Vagina (tissue), 2 donors: ENCODE measurements at places on chromosomes 13 and 19. TPM values are rescaled to one million over a fixed set of nuclear protein-coding genes. Genes with fewer than 3 reads are reported as not detected.

- DNase-seq, result no peak
These were observed 22.4 kb upstream of the RGCC start for GRCh38 chr13:41434831-41435520.

GRCh38 chr13:58399263-58399662, 767.7 kb downstream of the PCDH17 start:
- DNase-seq, result no peak

GRCh38 chr13:104962411-104962810, 1573.1 kb downstream of the EFNB2 start:
- no peak for DNase-seq

- DNase-seq, result no peak
These were observed 9.4 kb downstream of the ZSCAN18 start for GRCh38 chr19:58088521-58089052.

- DNase-seq, result no peak
These were observed 3.9 kb upstream of the PRX start for GRCh38 chr19:40416918-40417642.

- no peak for DNase-seq
These were observed 24.8 kb upstream of the IGFL4 start for GRCh38 chr19:46065486-46066071.

DNA sequence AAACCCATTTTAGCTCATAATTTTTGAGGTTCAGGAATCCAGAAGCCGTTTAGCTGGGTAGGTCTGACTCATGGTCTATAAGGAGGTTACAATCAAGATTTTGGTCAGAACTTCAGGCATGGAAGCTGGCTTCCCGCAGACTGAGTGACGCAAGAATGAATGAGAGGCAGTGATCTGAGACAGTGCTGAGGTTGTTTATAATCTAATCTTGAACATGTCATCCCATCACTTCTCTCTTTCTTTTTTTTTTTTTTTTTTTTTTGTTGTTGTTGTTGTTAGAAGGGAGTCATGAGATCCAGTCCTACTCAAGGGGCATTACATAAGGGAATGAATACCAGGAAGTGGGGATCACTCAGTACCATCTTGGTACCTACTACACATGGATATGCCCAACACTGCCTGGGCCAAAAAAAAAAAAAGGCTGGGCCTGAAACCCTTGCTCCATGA, 217.4 kb downstream of the DLEU7 start:
- DNase-seq, result no peak

GRCh38 chr13:40346592-40346991, 319.8 kb downstream of the FOXO1 start:
- DNase-seq, result peak; percentile 34

- no peak for DNase-seq
These were observed 878 bp upstream of the ADAMTSL5 start for GRCh38 chr19:1513499-1514294.

DNA sequence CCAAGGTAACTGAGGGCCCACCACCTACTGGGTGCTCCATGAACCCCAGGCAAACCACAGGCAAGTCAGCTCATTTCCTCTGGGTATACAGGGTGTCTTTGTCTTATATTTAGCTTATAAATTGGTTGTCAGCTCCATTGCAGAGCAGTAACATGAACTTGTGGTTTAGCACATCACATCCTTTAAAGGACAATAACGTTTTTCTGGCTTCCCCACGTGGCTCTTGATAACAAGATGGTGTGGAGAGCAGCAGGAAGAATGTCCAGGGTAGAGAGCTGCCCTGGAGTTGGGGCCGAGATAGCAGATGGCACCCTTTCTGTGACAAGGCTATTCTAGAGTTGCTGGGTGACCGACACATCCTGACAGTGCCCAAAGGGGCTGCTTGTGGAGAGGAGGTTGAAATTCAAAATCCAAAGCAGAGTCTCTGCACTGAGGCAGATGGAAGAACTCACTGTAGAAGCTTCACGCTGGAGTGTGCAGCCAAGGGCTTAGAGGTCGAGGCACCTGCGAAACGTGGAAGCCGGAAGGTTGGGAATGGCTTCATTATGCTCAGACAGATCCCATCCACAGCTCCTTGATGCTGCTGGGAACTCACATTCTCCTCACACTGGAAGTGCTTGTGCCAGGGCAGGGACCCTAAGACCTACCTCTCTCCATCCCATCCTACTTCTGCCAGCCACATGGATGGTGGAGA, 133.0 kb upstream of the FRY start:
- no peak for DNase-seq

GRCh38 chr13:42331009-42331408, 59.1 kb downstream of the AKAP11 start:
- no peak for DNase-seq

- DNase-seq, result no peak
These were observed 38.2 kb upstream of the FLT1 start for GRCh38 chr13:28533125-28533436.

DNA sequence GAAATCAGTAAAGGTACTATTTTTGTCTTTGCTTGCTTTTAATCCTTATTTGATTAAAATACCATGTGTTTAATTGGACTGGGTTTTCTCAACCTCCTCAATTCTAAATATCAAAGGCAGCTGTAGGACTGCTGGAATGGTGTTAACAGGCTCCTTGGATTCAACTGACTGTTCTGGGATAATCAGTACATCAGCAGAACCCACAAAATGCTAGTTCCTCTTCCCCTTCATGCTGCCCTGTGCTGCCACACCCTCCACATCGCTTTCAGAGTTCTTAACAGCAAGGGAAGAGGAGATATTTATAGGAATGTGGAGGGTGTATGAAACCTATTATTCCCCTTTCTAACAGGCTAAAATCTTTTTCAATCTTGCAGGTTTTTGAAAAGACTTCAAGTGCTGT, 82.4 kb downstream of the KCTD12 start:
- no peak for DNase-seq

GRCh38 chr13:87614276-87614675, 56.9 kb upstream of the SLITRK5 start:
- DNase-seq, result no peak

GRCh38 chr19:28153123-28153522, 1059.8 kb downstream of the UQCRFS1 start:
- DNase-seq, result no peak

GRCh38 chr19:4284176-4284958, 5.3 kb downstream of the SHD start:
- DNase-seq, result no peak

GRCh38 chr13:24254146-24254841, 55.1 kb upstream of the C1QTNF9 start:
- DNase-seq, result no peak

GRCh38 chr19:3151563-3152418, 16.0 kb downstream of the GNA15 start:
- no peak for DNase-seq

GRCh38 chr13:51781246-51782022, 22.5 kb downstream of the DHRS12 start:
- DNase-seq, result no peak

DNA sequence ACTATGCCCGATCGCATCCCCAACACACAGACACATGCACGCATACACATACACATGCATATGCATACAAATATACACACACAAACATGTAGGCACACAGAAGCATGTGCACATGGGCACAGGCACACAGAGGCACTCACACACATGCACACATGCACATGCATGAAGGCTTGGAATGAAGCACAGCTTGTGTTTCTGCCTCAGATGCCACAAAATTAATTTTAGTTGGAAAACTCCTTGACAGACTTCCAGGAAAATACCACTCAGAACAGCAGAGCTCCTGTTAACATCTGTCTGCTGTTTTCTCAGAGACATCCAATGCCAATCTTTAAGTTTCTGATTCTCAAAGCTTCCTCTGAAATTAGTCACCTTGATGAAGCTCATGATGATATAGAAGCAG, 532.7 kb downstream of the RFC3 start:
- no peak for DNase-seq

DNA sequence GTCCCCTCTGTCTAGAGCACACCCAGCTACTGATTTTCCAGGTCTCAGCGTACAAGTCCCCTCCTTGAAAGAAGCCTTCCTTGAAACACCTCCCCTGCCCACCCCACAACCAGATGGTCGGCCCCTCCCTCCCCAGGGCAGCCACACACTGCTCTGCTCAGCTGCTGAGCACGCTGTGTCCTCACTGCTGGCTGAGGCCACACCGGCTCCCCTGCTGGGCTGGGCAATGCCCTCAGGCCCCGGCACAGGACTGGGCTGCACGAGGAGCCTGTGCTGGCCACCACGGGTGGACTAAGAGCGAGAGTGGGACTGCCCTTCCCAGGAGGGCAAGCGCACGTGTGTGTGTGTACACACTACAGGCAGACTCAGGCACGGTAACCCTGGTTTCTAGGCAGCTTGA, 11.8 kb upstream of the RSPH6A start:
- DNase-seq, result no peak

DNA sequence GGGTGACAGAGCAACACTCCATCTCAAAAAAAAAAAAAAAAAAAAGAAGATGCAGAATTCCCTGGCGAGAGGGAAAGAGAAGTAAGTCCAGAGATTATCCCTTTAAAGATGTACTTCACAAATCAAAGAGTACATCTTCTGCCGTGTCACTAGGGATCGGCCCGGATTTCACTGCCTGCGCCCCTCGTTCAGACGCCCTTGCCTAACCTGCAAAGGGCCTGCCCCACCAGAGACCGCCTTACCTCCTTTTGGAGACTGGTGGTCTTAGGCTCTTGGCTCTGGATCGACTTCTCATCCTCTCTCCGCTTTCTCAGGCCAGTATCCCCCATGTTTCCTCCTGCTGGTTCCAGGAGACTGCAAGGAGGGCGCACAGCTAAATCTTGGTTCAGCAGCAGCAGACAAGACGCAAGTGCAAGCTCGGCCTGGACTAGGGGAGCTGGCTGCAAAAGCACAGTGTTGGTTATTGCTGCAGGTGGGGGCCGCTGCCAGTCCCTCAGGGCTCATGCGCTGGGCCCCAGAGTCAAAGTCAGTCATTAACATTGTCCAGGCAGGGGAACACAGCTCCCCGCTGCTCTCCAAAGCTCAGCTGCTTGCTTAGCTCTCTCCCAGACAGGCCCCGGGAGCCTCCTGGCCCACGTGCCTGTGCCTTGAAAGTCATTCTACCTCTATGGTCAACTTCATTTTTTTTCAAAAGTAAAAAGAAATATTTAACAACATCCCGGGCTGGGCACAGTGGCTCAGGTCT, 1.2 kb downstream of the SLC7A9 start:
- no peak for DNase-seq

- no peak for DNase-seq
These were observed 31.6 kb upstream of the METTL21C start for GRCh38 chr13:102726430-102726829.

- no peak for DNase-seq
These were observed 141.7 kb downstream of the URI1 start for GRCh38 chr19:30083701-30084156.

GRCh38 chr13:37216331-37216730, 110.9 kb upstream of the CSNK1A1L start:
- no peak for DNase-seq

DNA sequence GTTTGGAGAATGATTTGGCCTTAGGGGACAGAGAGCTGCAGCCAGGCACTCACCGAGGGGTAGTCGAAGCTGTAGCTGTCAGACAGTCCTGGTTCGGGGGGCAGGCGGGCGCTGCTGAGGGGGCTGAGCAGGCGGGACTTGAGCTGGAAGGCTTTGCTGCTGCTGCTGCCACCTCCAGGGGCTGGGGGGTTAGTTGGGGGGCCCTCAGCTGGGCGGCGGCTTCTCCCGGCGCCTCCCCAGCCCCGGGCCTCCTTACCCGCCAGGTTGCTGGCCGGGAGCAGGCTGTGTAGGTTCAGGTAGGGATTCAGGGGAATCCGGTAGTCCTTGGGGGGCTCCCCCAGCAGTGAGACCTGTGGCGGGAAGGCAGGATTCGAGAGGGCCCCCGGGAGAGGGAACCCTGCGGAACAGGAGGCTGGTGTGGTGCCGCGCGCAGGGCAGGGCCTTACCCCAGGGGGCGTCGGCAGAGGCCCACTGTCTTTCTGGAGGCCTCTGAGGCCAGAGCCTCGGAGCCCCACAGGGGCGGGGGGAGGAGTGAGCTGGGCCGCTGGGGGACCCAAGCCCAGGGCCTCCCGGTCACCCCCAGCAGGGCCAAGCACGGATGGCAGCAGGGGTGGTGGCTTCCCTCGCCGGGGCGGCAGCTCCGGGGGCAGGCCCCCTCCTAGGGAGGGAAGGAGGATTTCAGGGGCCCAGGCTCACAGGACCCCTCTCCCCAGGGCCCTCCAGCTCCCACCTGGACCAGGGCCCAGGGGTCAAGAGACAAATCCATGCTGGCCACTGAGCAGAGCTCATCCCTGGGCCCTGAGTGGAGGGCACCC, 5.0 kb upstream of the FDX2 start:
- no peak for DNase-seq

DNA sequence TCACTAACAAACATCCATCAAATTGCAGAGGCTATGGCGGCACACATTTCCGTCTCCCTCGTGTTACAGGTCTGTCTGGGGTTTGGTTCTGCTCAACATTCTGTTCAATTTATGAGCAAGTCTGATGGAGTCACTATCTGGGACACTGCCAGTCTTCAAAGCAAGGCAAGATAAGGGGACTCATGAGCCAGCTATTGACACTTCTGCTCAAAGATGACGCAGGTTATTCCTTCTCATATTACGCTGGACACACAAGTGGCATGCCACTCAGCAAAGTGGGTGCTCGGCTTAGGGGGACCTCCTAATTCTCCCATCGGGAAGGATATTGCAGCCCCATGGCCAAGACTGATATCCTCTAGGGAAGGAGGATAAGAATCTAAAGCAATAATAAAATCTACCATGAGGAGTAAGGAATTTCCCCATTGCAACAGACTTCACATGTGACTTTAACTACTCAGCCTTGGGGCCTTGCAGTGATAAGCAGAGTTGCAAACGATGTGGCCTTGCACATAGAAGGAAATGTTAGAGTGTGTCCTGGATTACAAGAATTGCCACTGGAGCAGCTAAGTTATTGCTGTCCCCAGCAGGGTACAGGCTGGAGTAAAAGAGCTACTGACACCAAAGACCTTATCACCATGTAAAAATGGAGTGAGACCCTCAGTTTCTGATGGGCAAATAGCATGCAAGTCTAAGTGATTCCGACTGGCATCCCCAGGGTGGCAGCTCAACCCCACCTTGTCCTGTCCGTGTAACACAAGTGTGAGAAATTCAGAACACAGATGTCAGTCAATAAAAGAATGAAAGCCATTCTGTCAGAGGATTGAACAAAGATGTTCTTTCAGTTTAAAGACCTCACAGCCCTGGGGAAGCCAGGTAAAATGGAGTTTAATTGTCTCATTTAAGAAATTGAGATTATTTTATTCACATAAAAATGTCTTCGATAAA, 306.1 kb downstream of the IRS2 start:
- no peak for DNase-seq

- DNase-seq, result no peak
These were observed 234.7 kb downstream of the TSHZ3 start for GRCh38 chr19:31114585-31114984.

The PTH2 gene
- not detected for total RNA-seq

The GPR183 gene
- total RNA-seq, result 12.0 TPM

The BCL3 gene
- total RNA-seq, result 86.9 TPM

The GCDH gene
- total RNA-seq, result 23.6 TPM

The IL12RB1 gene
- not detected for total RNA-seq

The KLF2 gene
- 252 TPM for total RNA-seq

The ZNF836 gene
- total RNA-seq, result 3.9 TPM

The CBY2 gene
- not detected for total RNA-seq

The ZNF677 gene
- 5.9 TPM for total RNA-seq

The FUT3 gene
- 20.9 TPM for total RNA-seq

The ZNF90 gene
- 5.4 TPM for total RNA-seq

The ATP1A3 gene
- 4.7 TPM for total RNA-seq

The OR7D2 gene
- not detected for total RNA-seq
